ENCODE measurements at places on chromosomes 3 and 15.

- no peak for DNase-seq
These were observed 522.6 kb upstream of the PROK2 start for GRCh38 chr3:72307438-72308115.

- no peak for DNase-seq
These were observed 479 bp upstream of the PLD1 start for GRCh38 chr3:171810629-171811294.

DNA sequence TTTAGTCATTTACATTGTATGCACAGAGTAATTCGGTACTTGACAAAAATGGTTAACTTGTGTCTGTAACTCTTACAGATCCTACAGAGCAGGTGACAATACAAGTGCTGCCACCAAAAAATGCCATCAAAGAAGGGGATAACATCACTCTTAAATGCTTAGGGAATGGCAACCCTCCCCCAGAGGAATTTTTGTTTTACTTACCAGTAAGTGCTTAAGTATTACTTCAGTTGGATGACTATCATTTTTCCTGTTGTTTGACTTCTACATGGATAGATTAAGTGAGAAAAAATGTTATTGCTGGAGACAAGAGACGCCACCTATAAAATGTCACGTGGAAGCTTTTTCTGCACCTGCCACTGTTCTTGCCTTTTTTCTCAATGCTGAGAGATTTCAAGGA is 173.2 kb downstream of the ALCAM start:
- DNase-seq: no peak

DNA sequence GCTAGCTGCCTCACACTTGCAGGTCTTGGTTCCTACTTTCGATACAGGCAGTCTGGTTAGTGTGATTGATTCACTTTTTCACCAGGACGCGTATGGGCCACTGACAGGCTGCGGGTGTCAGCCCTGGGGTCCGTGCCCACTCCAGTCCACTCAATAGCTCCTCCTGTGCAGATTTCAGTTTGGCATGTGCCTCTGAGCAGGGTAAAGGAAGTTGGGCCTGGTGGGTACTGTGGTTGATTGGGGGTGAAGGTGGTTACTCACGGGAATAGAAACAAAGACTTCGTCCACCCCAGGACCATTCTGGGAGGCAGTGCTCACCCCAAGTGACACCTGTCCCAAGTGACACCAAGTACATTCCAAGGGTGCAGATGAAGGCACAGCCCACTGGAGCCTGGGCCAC is 62.3 kb downstream of the EPHB1 start:
- no peak for DNase-seq

DNA sequence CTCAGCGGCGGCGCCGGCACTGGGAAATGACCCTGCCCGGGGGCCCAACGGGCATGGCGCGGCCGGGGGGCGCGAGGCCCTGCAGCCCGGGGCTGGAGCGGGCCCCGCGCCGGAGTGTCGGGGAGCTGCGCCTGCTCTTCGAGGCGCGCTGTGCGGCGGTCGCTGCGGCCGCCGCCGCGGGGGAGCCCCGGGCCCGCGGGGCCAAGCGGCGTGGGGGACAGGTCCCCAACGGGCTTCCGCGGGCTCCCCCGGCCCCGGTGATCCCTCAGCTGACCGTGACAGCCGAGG is 172 bp downstream of the ITPKA start:
- no peak for DNase-seq

Measured in bone marrow (tissue), 2 donors.